NCI-H460 (cell line): ENCODE measurements at places on chromosomes 6 and 20. TPM values are rescaled to one million over a fixed set of nuclear protein-coding genes. Genes with fewer than 3 reads are reported as not detected.
A peak's percentile ranks its signal among the peaks of the same experiment; 100 is the strongest.

DNA sequence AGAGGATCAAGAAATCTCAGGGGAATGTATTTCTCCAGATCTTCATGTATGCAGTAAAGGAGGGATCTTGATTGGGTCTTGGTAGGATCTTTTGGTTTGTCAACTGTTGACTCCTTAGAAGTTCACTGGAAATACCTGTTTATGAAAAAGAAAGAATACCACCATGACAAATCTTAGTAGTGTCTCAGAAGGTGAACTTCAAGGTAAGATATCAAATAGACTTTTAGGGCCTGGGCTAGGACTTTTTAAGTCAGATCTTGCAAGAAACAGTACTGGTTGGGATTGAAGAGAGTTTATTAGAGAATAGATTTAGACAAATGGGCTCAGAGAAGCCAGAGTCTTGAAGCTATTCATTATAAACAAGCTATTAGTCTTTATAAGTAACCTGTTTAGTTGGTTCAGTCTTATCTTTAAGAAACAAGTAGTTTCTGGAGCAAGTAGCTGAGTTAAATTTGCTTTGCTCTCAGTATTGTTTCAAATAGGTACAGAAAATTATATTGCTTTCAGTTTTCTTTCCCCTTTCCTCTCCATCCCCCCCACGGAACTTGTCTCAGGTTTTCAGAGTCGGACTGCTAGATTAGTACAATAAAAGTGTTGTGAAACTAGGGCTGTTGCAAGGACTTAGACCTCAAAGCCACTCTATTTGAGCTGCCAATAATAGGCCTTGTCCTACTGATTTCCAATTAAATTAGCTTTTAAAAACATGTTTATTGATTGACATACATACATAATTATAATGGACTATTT lies 529.1 kb upstream of the CITED2 start:
- DNase-seq: no peak

DNA sequence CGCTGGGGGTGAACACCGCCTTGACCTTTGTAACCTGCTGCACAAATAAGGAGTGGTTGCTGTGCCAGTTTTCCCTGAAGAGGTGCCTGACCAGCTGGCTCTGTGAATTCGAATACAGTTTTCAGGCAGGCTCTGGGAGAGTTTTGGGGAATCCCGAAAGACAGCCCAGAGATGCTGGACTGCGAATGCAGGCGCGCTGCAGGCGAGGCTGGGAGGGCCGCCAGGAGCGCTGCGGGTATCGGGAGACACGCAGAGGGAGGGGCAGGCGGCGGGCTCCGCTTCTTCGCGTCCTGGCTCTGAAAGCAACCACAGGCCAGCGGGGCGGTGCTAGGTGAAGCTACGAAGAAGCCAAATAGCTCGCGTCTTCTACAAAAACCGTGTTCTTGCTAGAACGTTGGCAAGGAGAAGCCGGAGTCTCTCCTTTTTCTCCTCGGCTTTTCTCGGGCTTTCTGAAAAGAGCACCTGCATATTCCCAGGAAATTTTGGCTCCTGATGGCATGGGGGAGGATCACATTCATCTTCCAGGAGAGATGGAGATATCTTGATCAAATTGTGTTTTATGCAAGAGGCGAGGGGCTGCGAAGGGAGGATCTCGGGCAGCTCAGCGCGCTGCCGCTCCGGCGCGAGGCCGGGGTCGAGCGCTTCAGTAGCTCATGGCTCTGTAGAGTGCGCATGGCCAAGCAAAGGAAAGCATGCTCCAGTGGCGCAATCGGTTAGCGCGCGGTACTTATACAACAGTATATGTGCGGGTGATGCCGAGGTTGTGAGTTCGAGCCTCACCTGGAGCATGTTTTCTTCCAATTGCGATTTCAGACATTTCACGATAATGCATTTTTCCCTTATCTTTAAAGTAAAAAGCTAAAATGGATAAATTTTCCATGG lies 158.1 kb upstream of the ZNF184 start:
- DNase-seq: peak; percentile 48

GRCh38 chr20:14245368-14245970 lies 91.9 kb downstream of the FLRT3 start:
- DNase-seq: no peak

DNA sequence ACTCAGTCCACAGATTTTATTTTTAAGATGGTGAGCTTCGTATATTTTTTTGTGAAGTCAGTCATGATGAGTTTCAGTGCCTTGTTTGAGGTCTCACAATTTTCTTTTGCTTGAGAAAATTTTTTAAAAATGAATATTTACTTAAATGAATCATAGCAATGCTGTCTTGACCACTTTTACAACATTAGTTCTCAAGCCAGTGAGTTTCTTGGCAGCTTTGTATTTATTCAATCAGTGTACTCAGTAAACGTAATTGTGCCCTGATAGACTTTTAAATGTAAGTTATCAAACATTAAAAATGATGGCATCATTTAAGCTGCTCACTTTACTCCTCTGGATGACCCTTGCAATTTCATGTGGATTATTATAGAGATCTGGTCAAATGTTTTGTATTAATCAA lies 261.4 kb downstream of the KHDC1L start:
- DNase-seq: no peak

Gene CFB
- not detected in 2 replicates for total RNA-seq

- DNase-seq: no peak
Observed at GRCh38 chr20:58854638-58855471, 2.3 kb downstream of the GNAS start.

- DNase-seq: no peak
Observed at GRCh38 chr20:63124092-63124781, 91.7 kb downstream of the YTHDF1 start.

Gene ADGRB3
- 2.3 and 3.2 TPM in 2 replicates for total RNA-seq

Gene PRL
- not detected in 2 replicates for total RNA-seq
